NCI-H510A treated with DMSO at 0.1 percent for 48 hours (cell line): ENCODE measurements at places on chromosomes 3 and 15.
A peak's percentile ranks its signal among the peaks of the same experiment; 100 is the strongest.

DNA sequence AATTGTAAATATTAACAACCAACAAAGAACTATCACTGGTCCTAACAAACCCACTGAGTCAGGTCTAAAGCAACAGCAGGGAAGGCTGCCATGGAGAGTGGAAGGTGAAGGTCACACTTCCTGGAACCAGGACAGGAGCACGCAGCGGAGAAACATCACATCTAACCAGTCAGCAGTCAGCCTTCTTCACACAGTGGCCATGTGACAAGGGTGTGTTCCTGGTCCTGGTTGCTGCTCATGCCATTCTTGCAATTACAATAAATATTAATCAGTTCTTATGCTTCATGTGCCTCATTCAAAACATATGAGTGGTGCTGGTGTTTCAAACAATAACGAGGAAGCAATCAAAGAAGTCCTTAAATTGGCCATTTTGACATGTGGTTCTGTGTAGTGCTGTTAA lies 162.8 kb downstream of the ARRDC4 start:
- no peak for DNase-seq

GRCh38 chr3:15470261-15470660 lies 42.9 kb downstream of the EAF1 start:
- no peak for DNase-seq

DNA sequence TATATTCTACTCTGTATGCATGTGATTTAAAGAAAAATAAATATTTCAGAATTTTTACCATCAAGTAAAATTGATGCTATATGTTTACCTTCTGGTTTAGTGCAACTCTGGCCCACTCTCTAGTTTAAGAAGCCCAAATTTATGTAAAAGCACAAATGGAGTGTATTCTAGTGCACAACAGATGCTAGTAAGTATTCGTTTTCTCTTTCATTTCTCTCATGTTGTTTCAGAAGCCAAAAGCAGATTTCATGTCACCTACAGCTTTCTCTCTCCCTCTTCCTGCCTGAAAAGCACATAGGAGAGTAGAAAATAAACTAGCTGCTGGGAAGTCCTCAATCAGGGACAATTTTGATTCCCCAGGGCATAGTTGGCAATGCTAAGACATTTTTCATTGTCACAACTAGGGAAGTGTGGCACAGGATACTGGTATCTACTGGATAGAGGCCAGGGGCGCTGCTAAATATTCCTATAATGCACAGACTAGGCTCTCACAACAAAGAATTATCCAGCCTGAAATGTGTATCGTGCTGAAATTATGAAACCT lies 147.4 kb upstream of the ARHGEF26 start:
- no peak for DNase-seq

DNA sequence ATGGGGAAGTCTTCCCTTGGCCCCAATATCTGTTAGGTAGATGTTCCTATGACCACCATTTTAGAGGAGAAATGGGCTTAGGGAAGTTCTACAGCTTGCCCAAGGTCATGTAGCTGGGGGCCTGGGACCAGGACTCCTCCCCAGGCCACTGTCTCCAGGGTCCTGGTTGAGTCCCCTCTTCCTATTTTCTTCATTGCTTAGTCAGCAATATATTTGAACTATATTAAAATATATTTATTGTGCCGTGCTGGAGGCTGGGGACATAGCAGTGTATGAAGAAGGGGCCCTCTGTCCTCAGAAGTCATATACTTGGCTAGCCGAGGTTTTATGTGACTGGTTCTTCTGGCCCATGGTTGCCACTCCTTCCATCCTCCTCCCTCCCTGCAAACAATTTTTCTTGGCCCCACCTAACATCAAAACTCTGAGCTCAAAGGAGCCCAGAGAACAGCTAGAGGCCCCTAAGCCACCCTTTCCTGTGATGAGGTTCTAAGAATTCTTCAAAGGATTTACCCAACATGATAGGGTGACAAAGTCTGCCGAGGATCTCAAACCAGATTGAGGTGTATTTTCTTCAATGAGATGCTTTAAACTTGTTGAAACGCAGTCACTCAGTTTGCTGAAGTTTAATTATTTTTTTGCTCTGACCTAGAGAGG lies 121.2 kb upstream of the RASGRP1 start:
- DNase-seq, result no peak

DNA sequence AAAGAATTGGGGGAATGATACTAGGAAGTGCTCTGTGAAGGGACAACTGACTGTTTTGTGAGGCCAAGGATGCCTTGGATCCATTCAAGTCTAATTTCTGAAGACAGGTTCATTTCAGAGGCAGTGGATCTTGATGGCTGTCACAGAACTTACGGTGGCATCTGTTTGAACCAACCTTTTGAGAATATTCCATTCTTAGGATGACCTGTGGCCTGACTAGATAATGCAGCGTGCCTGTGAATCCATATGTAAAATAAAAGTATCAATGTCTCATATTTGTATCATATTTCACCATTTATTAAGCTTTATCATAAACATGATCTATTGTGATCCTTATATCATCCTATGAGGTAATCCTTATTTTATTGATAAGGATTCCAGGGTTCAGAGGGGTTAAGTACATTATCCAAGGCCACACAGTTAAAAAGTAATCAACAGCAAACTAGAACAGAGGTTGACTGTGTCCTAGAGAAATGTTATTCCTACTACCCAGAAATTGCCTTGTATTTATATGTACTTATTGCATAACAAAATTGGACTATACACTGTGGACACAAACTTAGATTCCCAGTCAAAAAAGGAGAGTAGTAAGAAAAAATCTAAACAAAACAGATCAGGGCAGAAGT lies 34.3 kb downstream of the IL1RAP start:
- DNase-seq, result no peak

DNA sequence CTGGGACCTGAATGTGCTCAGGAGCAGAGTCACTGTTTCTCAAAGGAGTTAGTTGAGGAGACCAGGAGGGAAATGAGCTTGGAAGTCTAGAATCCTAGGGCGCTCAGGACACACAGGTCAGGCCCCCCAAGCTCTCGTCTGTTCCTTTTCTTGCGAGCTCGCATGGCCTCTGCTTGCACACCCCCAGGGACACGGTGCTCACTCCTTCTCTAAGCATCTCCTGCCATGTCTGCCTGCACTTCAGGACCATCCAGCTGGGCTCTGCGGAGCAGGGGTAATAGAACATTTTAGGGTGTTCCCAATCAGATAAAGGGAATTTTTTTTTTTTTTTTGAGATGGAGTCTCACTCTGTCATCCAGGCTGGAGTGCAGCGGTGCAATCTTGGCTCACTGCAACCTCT lies 213.2 kb downstream of the XXYLT1 start:
- DNase-seq, result no peak

DNA sequence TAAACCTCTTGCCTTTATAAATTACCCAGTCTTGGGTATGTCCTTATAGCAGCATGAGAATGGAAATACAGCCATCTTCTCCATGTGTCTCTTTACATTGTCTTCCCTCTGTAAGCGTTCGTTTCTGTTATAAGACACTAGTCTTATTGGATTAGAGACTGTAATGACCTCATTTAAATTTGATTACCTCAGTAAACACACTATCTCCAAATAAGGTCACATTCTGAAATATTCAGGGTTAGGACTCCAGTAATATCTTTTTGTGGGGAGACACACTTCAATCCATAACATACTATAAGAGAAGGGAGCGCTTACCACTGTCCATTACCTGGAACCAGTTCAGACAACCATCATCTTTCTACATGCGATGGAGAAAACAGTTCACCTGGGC lies 34.3 kb upstream of the CD47 start:
- DNase-seq, result no peak

GRCh38 chr15:71651750-71652186 lies 158.6 kb upstream of the NR2E3 start:
- peak; percentile 44 for DNase-seq

DNA sequence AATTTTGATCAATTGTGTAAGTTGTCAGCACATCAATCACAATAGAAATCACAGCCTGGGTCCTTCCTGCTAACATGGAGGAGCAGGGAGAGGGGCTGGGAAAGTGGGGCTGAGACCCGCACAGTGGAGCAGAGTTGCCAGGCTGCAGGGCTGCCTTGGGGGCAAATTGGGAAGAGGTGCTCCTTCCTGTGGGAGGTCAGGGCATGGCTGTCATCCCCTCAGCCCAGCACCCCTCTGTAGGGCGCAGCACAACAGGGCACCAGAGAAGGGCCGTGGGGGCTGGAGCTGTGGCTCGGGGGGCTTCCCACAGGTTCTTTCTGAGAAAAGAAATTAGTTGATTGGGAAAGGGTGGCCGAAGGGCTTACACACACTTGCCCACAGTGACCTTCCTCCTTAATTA lies 126.3 kb downstream of the NSMCE3 start:
- DNase-seq, result no peak

DNA sequence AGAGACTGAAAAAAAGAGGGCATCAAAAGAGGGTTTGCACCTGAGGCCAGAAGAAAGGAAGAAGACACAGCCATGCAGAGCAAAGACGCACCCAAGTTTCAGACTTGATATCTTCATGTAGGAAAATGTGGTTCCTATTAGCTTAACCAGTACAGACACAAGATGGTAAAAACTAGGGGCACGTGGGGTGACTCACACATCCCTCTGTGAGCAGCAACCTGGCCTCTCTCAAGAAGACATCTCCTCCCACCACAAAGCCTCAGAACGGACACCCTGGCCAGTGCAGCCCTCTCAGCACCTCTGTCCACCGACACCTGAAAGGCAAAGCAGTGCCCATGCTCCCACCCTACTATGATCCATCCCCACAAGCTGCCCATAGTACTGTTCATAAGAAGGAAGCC lies 33.3 kb downstream of the GLB1 start:
- DNase-seq, result no peak

DNA sequence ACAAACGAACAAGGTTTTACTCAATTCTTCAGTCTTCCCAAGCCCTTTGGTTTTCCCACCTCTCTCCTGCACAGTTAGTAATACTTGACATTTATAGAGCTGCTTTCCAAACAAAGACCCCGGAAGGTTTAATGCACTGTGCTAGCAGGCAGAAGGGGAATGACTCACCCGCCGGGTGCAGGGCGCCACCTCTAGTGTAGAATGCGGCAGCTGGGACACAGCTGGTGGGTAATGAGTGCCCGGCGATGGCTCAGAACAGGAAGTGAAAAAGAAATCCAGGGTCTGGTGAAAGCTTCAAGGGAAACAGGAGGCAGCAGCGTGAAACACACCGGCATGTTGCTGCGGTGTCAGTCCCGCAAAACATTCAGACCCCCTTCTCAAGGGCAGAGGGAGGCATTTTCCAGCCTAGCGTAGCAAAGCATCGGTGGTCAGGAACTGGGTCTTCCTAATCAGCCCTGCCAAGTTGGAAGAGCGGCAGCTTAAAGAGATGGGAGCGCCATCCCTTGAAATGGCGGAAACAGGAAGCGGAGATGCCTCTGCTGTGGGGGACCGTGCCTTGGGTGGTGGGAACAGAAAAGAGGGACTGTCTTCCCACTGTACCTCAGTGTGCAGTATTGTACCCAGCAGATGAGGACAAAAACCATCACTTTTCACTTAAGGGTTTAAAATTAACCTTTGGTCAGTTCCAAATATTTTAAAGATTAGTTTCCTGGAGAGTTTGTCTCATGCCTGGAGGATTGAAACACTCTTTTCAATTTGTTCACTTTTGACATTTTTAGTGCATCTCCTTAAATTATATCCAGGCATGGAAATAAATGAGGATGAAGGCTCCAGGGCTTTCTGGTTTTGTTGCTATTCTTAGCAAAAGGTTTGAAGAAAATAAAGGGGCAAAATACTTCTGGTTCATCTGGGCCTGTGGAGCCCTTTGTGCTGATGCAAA lies 160.7 kb upstream of the MCTP2 start:
- peak; percentile 40 for DNase-seq

DNA sequence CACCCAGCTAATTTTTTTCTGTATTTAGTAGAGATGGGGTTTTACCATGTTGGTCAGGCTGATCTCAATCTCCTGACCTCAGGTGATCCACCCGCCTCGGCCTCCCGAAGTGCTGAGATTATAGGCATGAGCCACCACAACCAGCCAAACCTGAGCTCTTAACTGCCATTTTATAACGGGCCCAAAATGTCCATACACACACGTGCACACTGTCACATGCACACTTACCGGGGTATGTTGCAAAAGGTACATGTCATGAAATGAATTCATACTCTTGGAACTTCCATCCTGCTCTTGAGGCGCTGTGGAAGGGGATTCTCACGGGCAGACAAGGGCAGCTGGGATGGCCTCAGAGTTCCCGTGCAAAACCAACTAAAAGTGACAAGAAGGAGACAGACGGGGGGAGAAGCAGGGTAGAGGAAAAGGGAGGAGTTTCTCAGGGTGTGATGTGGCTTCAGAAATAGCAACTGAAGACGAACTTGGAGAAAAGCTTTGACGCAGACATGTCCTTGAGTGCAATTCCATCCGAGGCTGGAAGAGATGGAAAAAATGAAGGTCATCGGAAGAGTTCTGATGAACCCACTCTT lies 110.9 kb downstream of the BDH1 start:
- no peak for DNase-seq

GRCh38 chr3:138078901-138079344 lies 36.5 kb downstream of the DZIP1L start:
- DNase-seq, result no peak

- no peak for DNase-seq
Observed at GRCh38 chr3:32395496-32395895, 3.8 kb downstream of the CMTM7 start.
